ENCODE measurements at places on chromosomes 3 and 15.

DNA sequence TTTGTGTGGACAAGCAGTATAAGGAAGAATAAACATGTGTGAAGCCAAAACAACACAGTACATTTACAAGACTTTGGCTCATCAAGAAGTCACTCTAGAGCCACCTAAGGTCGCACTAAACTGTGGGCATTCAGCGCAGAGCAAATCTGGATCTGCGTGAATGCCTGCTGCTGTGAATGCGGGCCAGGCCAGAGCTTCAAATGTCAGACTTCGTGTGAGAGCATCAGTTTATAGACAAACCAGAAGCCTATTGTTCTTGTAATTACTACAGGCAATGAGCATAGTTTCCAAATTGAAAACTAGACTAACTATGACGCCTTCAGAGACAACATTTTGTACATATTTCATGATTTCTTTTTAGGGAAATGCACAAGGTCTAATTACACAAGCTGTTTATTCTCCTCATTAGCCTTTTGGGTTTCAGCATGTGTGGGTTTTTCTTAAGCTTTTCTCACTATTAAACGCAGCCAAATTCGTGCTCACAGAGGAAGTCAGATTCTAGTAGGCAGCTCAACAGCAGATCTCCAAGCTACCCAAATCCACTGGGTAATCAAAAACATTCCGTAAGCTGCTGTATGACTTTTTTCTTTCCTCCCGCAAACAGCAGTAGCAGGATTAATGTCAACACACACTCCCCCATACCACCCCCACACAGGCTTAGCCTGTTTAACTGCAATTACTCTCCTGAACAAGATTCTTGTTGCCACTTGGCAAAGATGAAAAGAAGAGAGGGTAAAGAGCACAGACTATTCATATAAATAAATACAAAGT, 84.5 kb upstream of the SETMAR start:
- DNase-seq: no peak

- DNase-seq: no peak
Observed at GRCh38 chr15:80929689-80930088, 59.9 kb downstream of the MESD start.

DNA sequence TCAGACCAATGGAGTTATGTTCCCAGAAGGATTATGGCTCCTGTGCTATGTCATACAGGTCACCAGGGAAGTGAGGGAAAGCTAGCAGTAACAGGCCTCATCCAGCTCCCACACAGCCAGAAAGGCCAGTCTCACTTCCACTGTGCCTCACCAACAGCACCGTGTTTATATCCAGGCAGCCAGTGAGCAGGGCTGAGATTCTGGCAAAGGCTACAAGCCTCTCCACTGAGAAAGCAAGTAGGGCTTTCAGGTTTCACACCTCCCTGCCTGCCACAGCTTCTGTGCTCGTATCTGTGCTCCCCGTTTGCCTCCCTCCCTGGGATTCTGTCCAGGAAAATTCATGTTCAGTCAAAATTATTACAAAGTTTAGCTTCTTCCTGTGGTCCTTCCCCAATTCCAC, 14.9 kb upstream of the CFAP20DC start:
- DNase-seq: no peak

- DNase-seq: no peak
Observed at GRCh38 chr3:72797773-72798543, 50.3 kb downstream of the SHQ1 start.

GRCh38 chr3:128468285-128468790, 1.6 kb upstream of the DNAJB8 start:
- DNase-seq: no peak

- no peak for DNase-seq
Observed at GRCh38 chr3:188416041-188416440, 262.1 kb downstream of the LPP start.

DNA sequence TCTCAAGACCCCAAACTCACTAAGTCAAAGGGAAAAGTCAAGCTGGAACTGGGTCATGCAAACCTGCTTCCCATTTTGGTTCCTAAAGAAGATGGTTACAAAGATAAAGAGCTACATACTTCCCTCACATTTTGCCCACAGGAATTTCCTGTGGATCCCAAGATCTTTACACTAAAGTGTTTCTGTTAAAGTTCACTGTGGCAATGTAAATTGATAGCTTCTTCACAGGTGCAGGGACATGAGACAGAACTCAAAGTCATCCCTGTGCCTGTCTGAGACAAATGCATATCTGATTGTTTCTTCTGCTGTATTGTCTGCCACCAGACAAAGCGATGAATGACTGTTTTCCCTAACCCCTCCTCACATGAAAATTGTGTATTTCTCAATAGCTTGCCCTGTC, 567.8 kb downstream of the ZIC1 start:
- no peak for DNase-seq

DNA sequence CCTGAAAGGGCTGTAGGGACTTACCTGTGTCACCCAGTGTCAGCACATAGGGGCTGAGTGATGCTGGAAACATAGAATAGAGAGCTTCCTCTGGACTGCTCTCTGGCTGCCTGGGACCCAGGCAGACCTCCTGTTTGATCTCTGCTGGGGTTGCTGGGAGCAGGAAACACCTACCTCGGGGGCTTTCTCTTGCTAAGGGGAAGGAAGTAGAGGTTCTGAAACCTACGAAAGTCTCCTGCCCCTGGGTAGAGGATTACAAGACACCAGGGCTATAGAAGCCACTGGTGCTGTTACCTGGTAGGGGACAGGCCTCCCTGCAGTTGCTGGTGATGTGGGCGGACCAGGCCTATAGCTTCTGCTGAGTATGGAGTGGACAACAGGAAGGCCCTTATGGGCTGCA, 81.7 kb downstream of the DHX30 start:
- DNase-seq: no peak

GRCh38 chr15:81296673-81297072, 27.3 kb downstream of the STARD5 start:
- DNase-seq: peak; percentile 28

DNA sequence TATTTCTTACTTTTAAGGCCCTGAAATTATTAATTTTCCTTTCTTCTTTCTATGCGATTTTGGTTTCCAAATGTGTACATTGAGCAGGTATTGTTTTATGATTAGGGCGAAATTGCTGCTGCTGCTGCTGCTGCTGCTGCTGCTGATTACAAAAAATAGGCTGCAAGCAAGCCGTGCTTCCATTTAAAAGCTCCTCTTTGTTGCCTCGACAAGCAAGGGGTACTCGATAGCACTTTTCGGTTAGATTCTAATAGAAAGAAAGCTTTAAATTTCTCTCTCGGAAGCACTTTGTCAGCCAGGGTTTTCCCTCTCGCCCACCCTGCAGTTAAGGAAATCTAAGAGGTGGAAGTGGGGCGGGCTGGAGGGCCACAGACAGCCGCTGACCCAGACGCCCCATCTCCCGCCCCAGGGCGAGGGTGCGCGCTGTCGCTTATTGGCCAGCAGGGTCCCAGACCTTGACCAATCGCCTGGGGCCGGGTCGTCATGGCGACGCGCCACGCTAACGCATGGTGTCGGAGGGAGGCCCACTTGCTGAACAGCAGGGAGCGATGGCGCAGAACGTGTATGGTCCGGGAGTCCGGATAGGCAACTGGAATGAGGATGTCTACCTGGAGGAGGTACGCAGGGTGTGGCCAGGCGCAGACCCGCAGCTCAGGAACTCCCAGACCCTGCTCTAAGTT, at the start of gene CFAP161:
TSS of gene CFAP161 (plus strand) at position 489 of the 680 bp plus-strand sequence. CDS start at position 549, 60 bp downstream.
- DNase-seq: no peak

DNA sequence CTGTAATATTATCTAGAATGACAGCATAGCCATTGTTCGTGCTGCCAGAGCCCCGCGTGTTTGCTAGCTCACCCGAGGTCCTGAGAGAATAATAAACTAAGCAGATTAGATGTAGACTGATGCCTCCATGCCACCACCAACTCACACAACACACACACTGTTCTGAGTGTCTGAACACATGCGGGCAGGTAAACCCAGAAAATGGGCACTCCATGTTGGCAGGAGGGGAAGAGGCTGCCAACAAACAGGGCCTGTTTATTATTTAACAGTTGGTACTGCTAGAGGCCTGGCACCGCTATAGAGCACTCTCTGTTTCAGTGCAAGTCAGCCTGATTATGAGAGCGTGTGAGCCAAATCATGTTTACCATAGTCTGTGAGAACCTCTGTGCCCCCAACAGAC, 299.0 kb downstream of the ZBTB20 start:
- no peak for DNase-seq

DNA sequence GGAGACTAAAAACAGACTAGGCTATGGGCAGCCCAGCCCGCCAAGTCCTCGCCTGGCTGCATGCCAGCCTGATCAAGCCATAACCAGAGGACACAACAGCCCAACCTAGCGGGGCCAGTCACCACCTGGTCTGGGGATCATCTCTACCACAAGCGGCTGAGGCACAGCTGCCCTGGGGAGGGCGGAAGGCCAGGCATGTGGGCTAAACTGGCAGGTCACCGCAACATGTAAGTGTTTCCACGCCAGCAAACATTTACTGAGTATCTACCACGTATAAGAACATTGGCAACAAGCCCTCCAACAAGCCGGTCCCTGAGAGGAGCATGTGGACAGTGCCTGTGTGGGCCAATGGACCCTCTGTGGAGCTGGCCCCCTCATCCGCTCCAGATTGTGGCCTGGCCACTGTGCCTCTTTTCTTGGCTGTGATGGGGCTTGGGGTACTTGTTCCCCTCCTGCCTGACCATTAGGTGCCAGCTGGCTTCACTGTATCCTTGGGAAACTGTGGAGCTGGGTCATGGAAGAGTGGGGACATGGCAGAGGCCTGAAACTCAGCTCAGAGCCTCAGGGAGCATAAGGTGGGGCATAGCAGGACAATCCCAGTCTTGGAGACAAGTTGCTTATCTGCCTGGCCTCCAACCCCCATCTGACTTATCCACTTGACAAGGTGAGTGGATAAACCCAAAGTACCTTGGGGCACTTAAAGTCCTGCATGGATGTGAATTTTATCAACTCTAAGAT, 9.0 kb downstream of the UBXN7 start:
- DNase-seq: no peak

GRCh38 chr3:32757618-32758374, 60.0 kb upstream of the TRIM71 start:
- DNase-seq: no peak

DNA sequence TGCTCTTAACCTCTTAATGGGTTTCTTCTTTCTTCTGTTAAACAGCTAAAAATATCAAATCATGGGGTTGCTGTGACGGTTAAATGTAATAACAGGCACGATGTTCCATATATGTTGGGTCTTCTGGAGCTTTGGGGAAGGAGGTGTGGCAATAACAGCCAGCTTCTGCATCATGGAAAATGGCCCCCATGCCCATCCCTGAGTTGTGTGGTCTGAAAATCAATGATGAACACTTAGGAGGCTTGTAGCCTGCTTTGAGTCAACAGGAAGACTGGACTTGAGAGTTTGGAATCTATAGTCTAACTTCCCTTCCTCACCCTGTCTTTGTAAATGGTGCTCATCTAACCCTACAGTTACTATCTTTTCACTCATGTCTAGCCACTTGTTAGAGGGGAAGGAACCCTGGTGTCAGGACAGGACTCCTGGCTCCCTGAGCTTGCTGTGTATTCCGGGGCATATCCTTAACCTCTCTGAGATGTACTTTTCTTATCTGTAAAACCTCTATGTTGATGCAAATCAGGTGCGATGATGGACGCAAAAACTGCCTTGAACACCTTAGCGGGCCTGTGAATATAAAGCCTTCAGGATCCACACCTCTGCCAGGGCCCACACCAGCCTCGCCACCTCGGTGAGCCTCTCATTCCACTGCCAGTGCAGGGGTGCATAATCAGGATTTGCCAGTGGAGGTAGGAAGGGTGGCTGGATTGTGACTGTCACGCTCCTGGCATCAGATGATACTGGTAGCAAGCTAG, 27.5 kb downstream of the SMAD3 start:
- DNase-seq: no peak

GRCh38 chr3:190180268-190180667, 59.6 kb upstream of the P3H2 start:
- no peak for DNase-seq

- DNase-seq: no peak
Observed at GRCh38 chr3:81339040-81339845, 422.2 kb downstream of the GBE1 start.

DNA sequence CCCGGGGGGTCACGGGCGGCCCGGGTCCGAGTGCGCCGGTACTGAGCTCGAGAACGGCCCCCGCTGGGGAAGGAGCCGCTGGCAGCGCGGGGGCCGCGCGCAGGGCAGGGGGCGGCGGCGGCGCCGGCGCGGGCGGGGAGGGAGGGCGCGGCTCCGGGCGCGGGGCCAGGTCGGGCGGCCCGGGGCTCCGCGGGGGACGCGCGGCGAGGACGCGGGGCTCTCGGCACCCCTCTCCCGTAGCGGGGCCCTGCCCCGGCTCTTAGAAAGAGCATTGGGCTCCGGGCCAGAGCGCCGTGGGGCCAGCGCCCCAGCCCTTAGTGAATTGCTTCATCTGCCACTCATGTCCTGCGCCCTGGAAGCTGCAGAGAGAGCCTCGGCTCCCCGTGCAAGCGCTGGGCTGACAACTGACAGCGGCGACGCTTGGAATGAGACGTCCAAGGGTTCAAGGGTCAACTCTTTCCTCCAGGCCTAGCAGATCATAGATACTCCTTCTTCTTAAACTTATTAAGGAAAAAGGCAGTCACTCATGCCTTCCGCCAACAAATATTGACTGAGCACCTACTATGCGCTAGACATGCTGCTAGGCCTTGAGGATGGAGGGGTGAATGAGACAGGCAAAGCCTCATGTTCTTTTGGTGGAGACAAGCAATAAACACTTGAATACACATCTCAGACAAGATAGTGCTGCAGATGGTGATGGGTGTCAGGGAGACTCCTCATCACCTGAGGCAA, 140.8 kb downstream of the SMAD6 start:
- DNase-seq: no peak

- DNase-seq: no peak
Observed at GRCh38 chr15:51355096-51355495, 13.6 kb downstream of the GLDN start.

DNA sequence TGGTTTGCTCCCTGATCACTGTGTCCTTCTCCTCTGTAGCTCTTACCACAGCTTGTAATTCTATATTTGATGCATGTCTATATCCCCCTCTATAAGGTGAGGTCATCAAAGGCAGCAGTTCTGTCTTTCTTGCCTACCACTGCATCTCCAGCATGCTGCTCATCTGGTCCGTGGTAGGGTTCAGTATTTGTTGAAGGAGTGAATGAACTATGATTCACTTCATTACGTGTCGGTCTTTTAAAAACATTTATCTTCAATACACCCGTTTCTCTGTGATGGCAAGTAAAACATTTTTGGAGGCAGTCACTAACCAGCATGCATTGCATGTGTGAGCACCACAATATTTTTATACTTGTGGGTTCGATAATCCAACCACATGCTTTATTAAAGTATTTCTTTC, 27.6 kb downstream of the CHST14 start:
- no peak for DNase-seq

DNA sequence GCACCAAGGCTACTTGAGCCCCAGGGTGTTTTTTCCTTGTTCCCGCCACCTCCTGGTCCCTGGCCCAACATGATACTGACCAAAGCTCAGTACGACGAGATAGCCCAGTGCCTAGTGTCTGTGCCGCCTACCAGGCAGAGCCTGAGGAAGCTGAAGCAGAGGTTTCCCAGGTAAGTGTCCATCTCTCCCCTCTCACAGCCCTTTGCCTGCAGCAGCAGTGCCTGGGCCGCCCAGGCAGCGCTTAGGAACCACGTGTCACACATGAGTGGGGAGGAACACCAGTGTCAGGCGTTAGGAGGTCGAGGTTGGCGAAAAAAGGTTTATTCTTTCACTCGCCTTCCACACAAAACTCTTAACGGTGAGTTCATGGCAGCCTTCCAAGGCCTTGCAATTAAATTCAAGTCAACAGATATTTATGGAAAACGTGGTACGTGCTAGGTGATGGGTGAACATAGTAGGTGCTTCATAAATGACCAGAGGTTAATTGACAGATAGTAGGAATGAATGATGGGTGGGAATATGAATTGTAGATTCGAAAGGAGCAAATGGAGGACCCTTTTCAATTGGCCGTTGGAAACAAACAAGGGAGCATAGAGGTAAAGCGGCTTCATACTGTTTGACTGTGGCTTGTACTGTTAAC, 486 bp downstream of the CDIN1 start:
- DNase-seq: no peak
